ENCODE measurements at places on chromosomes 13 and 19.

- no peak for DNase-seq
Measured at GRCh38 chr13:27404680-27405079, 19.7 kb upstream of the GTF3A start.

GRCh38 chr13:97344265-97345175 is 89.4 kb upstream of the RAP2A start:
- DNase-seq, result peak; percentile 63

GRCh38 chr19:58514564-58515022 is 2.8 kb upstream of the SLC27A5 start:
- DNase-seq, result no peak

DNA sequence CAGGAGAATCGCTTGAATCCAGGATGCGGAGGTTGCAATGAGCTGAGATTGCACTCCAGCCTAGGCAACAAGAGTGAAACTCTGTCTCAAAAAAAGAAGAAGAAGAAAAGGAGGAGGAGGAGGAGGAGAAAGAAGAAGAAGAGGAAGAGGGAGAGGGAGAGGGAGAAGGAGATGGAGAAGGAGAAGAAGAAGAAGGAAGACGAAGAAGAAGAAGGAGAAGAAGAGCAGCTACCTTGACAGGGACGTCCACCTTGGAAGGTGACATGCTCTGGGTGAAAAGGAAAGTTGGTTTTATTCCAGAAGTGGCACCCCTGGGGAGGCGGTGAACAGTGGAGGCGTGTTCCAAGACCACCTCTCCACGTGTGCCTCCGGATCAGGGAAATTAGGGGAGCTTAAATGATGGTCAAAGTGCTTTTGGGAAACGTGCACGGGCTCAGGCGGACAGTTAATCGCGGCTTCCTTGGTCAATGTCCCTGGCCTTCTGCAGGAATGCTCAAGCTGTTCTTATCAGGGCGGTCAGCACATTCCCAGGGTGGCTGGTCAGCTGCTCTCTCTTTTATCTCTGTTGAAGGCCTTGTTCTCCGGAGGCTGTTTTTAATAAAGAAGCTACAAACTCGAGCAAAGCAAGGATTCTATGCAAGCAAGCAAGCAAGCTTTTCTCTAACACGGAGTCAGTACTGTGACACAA is 78.9 kb upstream of the PEG3 start:
- DNase-seq, result no peak

DNA sequence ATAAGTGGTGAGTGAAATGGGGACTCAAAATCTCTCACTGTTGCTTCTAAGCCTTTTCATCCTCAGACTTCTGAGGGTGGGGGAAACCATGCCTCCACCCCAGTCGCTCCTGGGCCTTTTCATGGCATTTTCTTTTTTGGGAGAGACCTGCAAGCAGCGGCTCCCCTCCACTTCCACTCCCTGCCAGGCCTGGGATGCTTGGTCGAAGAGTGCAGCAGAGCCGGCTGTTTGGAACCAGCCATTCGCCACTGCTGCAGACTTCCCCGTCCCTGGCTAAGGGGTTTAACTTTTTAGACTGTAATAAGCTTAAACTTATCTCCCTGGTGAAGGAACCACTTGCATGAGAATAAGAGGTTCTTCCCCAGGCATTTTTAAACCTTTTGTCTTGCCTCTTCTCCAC is 617.2 kb downstream of the PCDH9 start:
- DNase-seq, result no peak

GRCh38 chr13:97111756-97112155 is 110.4 kb upstream of the MBNL2 start:
- DNase-seq, result no peak

- DNase-seq, result peak; percentile 43
Measured at GRCh38 chr13:38657191-38657590, 29.7 kb upstream of the FREM2 start.

GRCh38 chr19:54415208-54415900 is at the start of gene TTYH1:
TTYH1 (plus strand) TSS chr19:54415464; CDS start chr19:54415553, 89 bp downstream.
- DNase-seq, result no peak

GRCh38 chr19:372306-372890 is 27.8 kb upstream of the MIER2 start:
- DNase-seq, result peak; percentile 71

- DNase-seq, result no peak
Measured at GRCh38 chr19:2014731-2015607, 545 bp downstream of the BTBD2 start.

DNA sequence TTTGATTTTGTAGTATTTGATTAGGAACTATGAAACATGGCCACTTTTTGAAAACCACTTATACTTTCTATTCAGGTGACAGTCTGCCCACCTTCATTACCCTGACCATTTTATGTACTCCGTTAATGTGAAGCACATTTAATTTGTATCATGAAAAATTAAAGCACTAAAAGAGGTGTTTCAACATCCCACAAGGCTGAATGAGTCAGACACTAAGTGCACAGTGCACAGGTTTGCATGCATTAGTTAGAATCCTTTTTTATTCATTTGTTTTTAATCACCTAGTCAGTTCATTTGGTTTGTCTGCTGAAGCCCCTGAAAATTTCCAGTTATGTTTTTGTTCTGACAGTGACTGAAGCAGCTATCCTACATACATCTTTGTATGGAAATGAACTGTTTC is 271.0 kb downstream of the SLITRK5 start:
- no peak for DNase-seq

DNA sequence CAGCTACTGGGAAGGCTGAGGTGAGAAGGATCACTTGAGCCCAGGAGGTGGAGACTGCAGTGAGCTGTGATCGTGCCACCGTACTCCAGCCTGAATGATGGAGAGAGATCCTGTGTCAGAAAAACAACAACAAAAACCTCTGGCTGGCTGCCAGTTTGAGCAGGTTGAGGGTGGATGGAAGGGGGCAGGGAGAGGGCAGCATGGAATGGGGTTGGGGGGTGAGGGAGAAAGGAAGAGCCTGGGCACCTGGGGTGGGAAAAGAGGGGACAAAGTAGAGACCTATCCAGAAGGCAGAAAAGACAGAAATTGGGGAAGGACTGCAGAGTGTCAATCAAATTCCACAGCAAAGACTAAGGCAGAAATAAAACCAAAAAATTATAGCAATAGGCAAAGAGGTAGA is 4.7 kb downstream of the SLC1A5 start:
- no peak for DNase-seq

- no peak for DNase-seq
Measured at GRCh38 chr19:48095612-48096175, 14.9 kb downstream of the PLA2G4C start.

GRCh38 chr13:27794921-27795717 is 2.8 kb downstream of the GSX1 start:
- no peak for DNase-seq

DNA sequence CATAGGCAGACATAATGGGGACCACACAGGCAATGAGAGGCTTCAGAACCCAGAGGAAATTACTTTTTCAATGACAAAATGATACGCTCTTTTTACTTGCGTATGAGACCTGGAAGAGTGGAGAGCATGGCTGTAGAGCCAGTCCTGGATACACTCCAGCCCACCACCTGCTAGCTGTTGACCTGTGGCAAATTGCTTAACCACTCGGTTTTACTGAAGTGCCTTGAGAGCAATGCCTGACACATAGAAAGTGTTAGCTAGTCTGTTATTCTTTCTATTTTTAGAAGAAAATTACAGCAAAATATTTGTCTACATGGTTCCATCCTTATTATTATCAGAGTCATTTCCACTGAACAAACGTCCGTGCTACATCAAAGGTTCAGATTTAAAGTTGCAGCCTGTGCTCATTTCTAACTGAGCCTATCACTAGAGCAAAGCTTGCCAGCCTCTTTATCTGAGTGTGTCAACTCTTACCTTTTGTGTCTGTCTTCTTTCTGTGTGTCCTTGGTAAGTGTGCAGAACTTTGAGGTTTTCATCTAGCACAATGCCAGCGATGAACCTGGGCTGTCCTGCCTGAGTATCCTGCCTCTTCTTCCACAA is 9.6 kb upstream of the GPR183 start:
- peak; percentile 33 for DNase-seq
